ENCODE measurements at places on chromosomes 16 and 17. TPM values are rescaled to one million over a fixed set of nuclear protein-coding genes. Genes with fewer than 3 reads are reported as not detected.

The CACNA1H gene
- 15.9 TPM for total RNA-seq

The PRAC1 gene
- not detected for total RNA-seq

The MT4 gene
- total RNA-seq, result not detected

The ESRP2 gene
- total RNA-seq, result 0.13 TPM

The GPS2 gene
- total RNA-seq, result 92.1 TPM

The CDH1 gene
- total RNA-seq, result 4.2 TPM

The TM4SF5 gene
- 1.2 TPM for total RNA-seq

The WFDC1 gene
- total RNA-seq, result not detected

The FN3K gene
- 7.2 TPM for total RNA-seq

Data from A549 treated with Mapracorat at 1 μM for 4 hours (cell line).